ENCODE measurements at places on chromosomes 3 and 15.
A peak's percentile ranks its signal among the peaks of the same experiment; 100 is the strongest.

DNA sequence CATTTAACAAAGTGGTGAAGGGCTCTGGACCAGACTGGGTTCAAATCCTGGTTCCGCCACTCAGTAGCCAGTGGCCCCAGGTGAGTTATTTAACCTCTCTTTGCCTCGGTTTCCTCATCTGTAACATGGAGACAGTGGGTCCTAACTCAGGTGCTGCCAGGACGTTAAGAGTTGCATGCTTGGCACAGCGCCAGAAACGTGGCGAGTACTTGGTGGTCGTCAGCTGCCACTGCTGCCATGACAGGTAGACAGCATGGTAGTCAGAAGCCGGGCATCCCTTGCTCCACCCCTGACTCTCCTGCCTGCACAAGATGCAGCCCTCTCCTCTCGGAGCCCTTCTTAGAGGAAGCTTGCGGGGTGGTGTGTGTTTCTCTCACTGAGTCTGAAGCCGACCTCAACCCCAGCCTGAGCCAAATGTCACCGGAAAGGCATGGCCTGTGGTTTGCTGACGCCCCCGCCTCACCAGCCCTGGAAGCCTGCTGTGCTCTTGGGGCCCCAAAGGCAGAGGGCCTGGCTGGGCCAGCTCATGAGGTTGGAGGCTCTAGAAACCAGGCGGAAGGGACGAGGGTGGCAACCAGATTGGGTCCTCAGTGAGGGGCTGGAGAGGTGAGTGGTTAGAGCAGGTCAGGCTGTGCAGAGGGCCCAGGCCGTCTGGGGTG is 160.8 kb upstream of the TLE3 start:
- DNase-seq: no peak

DNA sequence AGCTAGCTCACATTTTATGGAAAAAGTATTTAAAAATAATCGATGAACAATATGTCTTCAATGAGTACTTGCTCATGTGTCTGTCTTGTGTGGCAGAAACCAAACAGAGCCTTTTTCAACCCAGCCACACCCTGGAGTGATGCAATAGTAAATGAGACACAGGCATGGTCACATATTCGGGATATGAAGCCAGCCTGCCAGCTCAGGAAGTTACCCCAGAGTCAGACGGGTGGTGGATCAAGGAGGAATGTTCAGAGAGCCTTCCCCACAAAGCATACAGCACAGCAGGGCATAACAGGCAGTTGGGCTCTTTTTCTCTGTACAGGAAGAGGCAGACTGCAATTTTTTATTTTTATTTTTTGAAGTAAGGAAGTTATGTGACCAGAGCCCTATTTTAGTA is 27.3 kb downstream of the LARP6 start:
- no peak for DNase-seq

- no peak for DNase-seq
These were observed 38.0 kb downstream of the TXNRD3 start for GRCh38 chr3:126616931-126617330.

- DNase-seq: no peak
These were observed 20.6 kb upstream of the BNC1 start for GRCh38 chr15:83304861-83305703.

GRCh38 chr3:33246786-33247185 is 28.2 kb upstream of the SUSD5 start:
- DNase-seq: no peak

DNA sequence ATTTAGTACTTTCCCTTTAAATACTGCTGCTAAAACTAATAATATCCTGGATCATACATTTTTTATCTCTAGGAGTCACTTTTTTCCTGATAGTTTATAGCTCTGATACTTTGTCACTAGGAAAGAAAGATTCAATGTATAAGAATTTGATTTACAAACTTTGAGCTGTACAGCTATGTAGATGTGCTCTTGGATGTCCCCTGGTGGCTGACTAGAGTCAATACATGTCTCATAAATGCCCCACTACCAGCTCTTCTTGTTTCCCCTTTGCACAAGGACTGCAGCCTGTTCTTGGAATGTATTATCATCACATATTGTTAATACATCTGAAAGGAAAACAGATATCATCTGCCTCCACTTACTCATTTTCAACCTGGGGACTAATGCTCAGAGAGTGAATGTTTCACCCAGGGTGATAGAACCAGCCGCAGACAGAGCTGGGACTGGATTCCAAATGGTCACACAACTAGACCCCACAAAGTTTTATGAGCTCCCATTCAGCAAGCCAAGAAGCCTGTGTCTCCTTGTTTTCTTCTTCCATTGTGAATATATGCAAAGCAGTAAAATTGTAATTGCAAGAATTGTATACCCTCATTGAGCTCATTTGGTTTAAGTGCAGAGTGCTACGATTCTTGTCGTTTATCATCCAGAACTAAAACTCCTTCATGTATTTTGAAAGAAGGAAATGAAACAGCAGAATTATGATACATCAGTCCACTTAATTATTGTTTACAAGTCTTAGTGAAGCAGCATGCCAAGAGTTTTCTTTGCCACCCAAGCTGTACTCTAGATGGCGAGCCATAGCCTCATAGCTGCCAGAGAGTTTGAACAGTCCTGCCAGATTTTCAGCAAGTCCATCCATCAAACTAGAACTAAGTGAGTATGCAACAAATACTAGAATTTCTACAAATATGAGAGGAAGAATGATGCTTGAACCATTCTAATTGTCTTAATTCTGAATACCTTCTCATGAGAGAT is 261.6 kb upstream of the LMCD1 start:
- DNase-seq: peak; percentile 17

DNA sequence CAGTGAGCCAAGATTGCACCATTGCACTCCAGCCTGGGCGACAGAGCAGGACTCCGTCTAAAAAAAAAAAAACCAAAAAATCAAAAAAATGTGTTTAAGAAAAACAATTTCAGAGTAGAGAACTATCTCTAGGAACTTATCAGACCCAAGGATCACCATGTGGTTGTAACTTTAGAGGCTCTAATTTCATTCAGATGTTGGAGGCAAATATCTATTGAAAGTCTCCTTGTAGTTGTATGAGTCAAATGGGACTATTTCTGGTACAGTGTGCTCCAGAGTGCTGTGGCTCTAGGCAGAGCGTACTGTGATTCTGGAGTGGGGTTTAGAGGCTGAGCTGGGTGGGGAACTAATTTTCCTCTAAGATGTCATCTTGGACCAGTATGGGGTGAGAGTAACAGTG is 398.7 kb downstream of the SHQ1 start:
- no peak for DNase-seq

DNA sequence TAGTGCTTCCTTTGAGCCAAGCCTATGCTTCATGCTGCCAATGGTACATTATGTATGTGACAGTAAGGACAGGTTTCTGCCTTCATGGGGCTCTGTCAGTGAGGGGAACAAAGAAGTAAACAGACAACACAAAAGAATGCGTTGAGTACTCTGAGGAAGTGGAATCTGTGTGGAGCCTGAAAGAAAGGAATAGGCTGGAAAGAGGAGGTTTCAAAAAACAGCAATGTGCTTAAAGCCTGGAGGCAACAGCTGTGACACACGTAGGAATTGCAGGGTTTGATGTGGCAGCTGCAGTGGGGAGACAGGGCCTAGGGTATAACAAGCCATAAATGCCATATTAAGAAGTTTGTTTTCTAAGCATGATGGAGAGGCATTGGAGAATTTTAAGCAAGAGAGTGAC is 316.7 kb downstream of the CLSTN2 start:
- no peak for DNase-seq

- DNase-seq: no peak
These were observed 4.3 kb downstream of the ZNF592 start for GRCh38 chr15:84752700-84753099.

DNA sequence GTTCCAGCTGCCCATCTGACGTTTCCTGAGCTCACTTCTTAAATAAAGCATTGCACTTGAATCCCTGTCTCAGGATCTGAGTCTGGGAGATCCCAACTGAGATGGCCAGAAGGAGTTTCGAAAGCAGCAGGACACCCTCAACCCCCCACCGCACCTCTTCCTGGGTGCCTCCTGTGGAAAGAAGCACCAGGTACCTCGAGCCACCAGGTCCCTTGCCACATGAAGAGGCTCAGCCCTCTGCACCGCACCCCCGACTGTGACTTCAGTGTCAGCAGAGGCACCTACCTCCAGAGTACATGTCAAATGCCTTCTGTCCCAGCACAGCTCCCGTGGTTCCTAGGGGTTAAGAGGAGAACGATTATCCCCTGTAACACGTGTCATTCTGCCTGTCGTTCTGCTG is 26.7 kb downstream of the FAM3D start:
- DNase-seq: no peak

DNA sequence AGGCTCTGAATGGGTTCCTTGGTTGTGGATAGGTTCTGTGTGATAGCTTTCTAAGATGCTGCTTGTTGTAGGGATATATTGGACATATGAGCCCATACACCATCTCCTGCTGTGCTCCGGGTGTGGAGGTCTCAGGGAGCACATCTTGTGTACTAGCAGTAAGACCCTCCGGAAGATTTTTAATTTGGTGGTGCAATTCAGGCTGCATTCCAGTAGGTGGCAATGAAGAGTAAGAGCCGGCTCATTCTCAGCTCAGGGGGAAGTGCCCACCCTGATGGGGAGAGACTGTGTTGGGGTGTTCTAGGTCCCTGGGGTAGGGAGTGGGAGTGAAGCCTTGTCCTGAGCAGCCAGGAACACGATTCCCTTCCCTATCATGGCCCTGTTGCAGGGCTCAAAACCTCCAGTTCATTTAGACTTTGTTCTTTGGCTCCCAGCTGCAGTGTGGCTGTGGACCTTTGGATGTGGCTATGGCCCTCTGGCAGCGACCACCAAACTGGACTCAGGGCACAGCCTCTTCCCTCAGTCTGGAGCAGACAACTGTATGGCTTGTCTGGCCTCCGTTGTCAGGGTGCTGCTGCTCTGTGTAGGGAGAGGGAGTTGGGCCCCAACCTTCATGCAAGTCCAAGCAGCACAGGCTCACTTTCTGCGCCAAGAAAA is 104.7 kb downstream of the UNC13C start:
- no peak for DNase-seq

DNA sequence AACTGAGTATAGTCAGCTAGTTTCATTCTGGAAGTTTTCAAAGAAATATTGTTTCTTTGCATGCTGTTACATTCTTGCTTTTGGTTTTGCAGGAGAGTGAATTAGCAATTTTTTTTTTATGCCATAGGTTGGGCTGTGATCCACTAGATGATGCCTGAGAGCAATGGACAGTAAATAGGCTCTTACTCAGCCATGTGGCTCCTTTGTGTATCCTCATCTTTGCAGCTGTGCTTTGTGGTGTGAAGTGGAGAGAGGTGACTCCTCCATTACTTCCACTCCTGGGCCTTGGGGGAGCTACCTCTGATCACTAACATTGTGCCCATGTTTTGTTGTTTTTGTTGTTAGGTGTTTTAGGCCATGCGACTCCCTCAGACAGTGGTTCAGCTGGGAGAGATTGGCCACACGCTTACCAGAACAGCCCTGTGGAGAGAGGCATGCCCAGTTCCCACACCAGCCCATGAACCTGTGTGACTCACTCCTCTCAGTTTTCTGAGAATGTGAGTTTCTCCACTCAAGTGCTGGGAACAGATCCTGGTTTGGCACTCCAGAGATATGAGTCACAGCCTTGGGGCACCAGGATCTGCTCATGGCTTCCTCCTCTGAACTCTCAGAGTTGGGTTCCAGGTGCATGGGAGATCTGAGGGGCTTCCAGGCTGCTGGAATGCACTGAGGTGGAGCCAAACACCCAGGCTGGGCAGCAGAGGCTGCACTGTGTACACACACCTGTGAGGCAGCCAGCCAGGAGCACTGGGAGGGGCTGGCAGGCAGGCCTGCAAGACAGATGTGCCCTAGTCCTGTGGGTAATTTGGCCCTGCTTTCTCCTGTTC is 785.3 kb downstream of the ROBO2 start:
- no peak for DNase-seq

DNA sequence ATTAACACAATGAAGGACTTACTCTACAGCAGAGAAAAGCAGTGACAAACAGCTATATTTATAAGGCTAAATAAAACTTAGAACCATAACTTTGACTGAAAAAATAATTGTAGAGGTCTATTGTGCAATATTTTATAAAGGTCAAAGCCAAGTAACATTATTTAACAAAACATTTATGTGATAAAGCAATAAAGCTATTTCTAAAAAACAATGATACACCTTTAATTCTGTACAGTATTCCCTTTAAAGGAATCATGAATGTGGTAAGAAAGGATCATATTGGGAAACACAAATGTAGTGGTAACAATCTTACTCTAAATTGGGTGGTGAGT is 236.4 kb downstream of the ISL2 start:
- DNase-seq: no peak

DNA sequence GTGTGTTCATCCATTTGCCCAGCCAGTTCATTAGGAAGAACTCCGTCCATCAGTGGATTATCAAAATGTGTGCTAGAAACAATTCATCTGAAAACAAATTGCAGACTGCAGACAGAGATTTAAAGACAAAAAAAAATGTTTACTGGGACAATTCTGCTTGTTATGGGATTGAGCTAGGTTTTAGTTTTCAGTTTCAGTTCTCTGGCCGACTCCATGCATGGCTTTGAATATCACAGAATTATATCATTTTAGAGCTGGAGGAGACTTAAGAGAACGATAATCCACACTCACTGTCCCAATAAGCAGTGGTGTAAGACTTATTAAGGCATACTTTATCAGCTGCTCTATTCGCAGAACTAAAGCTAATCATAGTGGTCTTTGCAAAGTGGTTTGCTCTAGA is 51.1 kb downstream of the TFG start:
- DNase-seq: no peak

DNA sequence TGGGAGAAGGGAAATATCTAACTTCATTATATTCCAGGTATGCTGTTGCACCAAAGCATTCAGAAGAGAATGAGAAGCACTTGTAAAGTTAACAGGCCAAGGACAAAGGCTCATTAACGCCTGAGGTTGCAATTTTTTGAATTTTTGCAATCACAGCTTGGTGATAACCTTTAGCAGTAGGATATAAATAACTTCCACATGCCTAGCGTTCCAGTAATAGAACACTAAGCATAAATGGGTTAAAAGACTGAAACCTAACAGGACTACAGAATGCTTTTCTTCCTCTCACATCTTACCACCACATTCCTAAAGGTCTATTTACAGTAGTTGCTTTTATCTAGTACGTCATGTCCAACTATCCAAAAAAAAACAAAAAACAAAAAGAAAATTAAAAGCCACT is 57.4 kb upstream of the IMPG2 start:
- no peak for DNase-seq

DNA sequence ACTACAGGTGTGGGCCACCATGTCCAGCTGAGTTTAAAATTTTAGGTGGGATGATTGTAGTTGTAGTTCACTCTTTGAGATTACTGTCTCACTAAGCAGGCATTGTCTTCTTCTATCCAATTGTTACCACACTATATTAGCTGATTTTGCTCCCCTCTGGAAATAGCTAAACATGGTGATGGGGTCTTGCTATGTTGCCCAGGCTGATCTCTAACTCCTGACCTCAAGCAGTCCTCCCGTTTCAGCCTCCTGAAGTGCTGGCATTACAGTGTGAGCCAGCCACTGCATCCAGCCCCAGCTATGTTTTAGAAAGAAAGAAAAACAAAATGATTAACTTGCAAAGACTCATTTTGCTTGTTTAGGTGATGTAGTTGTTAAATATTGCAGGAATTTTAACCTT is 30.6 kb downstream of the YEATS2 start:
- DNase-seq: no peak

GRCh38 chr15:47407692-47408091 is 309.6 kb upstream of the SEMA6D start:
- DNase-seq: no peak

GRCh38 chr3:151795276-151795675 is 18.6 kb upstream of the AADAC start:
- no peak for DNase-seq
